Spleen (tissue), 13 donors: ENCODE measurements at places on chromosomes 2 and 18. TPM values are rescaled to one million over a fixed set of nuclear protein-coding genes. Genes with fewer than 3 reads are reported as not detected.

The SDC1 gene
- 43.8 TPM for total RNA-seq

The EMILIN1 gene
- total RNA-seq = 112 TPM

The COL4A3 gene
- total RNA-seq = 38.5 TPM

The ALLC gene
- total RNA-seq = not detected

The R3HDM1 gene
- 32.7 TPM for total RNA-seq

The UCN gene
- total RNA-seq = 2.4 TPM

The CFC1 gene
- total RNA-seq = not detected

The GRHL1 gene
- total RNA-seq = 1.6 TPM

The SERPINB10 gene
- not detected for total RNA-seq

The CCBE1 gene
- total RNA-seq = 0.07 TPM

The SPC25 gene
- 3.5 TPM for total RNA-seq

The KCNG3 gene
- total RNA-seq = not detected

The BCL2L11 gene
- total RNA-seq = 95.2 TPM

The CCDC141 gene
- 12.0 TPM for total RNA-seq

The CDK15 gene
- total RNA-seq = not detected

The REG3A gene
- total RNA-seq = 3.2 TPM

The RGPD8 gene
- 18.0 TPM for total RNA-seq

The OTOF gene
- total RNA-seq = 0.34 TPM

The MRPL53 gene
- total RNA-seq = 65.1 TPM

The MROH2A gene
- total RNA-seq = not detected

The TNFAIP6 gene
- total RNA-seq = 19.7 TPM
